ENCODE measurements at places on chromosomes 2 and 18. TPM values are rescaled to one million over a fixed set of nuclear protein-coding genes. Genes with fewer than 3 reads are reported as not detected.

STEAP3 gene
- total RNA-seq: 13.3 TPM

GNAL gene
- 0.47 TPM for total RNA-seq

GRB14 gene
- 2.1 TPM for total RNA-seq

LYG1 gene
- total RNA-seq: 0.27 TPM

TBC1D8 gene
- total RNA-seq: 30.9 TPM

MAPK4 gene
- total RNA-seq: not detected

RAD51AP2 gene
- total RNA-seq: not detected

TEX44 gene
- total RNA-seq: not detected

SLC19A3 gene
- 0.09 TPM for total RNA-seq

ARL4C gene
- 4.6 TPM for total RNA-seq

PROKR1 gene
- total RNA-seq: not detected

KCNS3 gene
- 0.81 TPM for total RNA-seq

SLC14A1 gene
- 0.09 TPM for total RNA-seq

FNDC4 gene
- 30.1 TPM for total RNA-seq

RGPD4 gene
- total RNA-seq: not detected

MATN3 gene
- 0.85 TPM for total RNA-seq

SERPINB12 gene
- not detected for total RNA-seq

C2orf92 gene
- 1.2 TPM for total RNA-seq

MMADHC gene
- total RNA-seq: 155 TPM

EDAR gene
- total RNA-seq: not detected

APOB gene
- 0.27 TPM for total RNA-seq

ZSCAN30 gene
- total RNA-seq: 9.6 TPM

RNF144A gene
- 9.6 TPM for total RNA-seq

PCARE gene
- under 0.01 TPM for total RNA-seq

EML6 gene
- total RNA-seq: 0.63 TPM
